Left ventricle myocardium superior (tissue), 1 donor: ENCODE measurements at places on chromosomes 4 and X. TPM values are rescaled to one million over a fixed set of nuclear protein-coding genes. Genes with fewer than 3 reads are reported as not detected.
A peak's percentile ranks its signal among the peaks of the same experiment; 100 is the strongest.

Gene RHOXF2
- not detected for total RNA-seq

- DNase-seq, result no peak
Observed at GRCh38 chr4:74111306-74111975, 12.4 kb upstream of the CXCL2 start.

DNA sequence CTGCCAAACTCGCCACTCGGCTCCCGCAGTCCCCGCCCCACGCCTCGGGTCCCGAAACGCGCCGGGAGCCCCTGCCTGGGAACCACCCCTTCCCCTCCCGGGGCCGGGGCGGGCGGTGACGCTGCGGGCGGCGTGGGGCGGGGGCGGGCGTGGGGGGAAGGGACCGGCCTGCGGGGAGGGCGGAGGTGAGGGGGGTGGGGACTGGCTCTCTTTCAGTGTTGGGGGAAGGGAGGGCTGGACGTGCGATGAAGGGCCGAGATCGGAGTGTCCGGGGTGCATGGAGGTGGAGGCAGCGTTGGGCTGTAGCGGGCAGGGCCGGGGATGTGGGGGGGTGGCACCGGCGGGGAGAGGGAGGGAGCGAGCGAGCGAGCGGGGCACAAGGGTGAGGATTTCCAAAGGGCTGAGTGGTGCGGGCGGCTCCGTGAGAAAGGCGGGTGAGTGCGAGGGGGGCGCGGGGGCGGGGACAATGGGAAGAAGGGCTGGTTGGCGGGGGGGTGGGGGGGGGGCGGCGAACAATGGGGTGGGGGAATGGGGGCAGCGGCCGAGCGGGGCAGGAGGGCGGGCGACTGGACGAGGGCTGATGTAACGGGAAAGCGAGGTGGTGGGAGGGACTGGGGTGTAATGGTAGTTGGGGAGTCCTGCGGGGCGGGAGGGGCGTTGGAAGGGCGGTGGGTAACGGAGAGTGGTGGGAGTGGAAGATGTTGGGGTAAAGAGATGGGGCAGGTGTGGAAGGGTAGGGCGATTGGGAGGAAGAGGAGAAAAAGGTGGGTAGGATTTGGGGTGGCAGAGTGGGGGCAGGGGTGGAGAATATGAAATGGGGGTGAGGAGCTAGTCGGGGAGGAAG is 578 bp downstream of the DCUN1D4 start:
- peak; percentile 78 for DNase-seq

DNA sequence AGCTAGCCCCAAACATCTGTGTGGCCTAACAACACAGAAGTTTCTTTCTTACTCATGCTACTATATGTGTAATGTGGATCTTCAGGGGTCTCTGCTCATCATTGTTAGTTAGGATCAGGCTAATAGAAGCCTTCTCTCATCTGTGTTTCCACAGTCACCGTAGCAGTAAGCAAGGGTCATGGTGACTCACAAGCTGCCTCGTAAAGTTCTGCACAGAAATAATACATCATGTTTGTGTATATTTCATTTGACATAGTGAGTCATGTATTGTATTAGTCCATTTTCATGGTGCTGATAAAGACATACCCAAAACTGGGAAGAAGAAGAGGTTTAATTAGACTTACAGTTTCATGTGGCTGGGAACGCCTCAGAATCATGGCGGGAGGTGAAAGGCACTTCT is 38.7 kb downstream of the SLC4A4 start:
- DNase-seq, result no peak

- DNase-seq, result no peak
Observed at GRCh38 chr4:141387299-141387698, 166.6 kb downstream of the ZNF330 start.
